ENCODE measurements at places on chromosomes 6 and 20.

GRCh38 chr6:872570-873125, 179.7 kb upstream of the EXOC2 start:
- DNase-seq, result no peak

GRCh38 chr6:33425668-33426577, 6.1 kb downstream of the SYNGAP1 start:
- peak; percentile 68 for DNase-seq

DNA sequence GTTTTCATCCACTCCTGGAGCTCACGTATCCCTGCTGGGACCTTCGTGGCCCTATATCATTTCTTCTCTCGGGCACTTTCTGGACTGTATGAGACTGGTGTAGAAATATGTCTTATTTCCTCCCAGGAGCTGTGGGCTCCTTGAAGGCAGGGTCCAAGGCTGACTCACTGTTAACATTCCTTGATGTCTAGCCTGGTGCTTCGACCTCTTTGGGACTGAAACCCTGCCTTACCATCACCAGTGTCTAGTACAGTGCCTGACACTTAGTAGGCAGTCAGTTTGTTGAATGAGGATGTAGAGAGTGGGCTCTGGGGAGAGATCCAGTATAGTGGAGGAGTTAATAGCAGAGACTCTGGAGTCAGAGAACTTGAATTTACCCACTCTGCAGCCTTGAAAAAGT, 23.6 kb downstream of the POFUT1 start:
- DNase-seq, result no peak

DNA sequence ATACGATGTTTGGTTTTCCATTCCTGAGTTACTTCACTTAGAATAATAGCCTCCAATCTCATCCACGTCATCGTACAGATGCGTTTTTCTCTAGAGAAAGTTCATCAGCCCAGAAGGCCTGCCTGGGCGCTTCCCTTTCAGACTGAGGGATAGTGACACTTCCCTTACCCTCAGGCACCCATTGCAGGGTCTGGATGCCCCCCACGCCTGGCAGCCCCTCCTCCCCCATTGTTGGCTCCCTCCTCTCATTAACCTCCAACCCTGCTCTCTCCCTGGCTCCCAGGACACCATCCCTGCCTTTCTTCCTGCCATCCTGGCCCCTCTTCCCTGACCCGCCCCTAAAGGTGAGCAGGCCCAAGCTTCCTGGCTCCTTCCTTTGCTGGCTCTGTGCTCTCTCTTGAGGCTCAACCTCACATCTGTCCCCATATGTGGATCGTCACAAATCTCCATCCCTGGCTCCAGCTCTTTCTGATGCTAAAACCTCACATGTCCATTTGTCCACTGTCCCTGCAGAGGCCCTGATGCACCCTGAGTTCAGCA, 145.2 kb downstream of the SYCP2 start:
- DNase-seq, result no peak

- no peak for DNase-seq
Observed at GRCh38 chr6:149093643-149094042, 223.9 kb upstream of the TAB2 start.

DNA sequence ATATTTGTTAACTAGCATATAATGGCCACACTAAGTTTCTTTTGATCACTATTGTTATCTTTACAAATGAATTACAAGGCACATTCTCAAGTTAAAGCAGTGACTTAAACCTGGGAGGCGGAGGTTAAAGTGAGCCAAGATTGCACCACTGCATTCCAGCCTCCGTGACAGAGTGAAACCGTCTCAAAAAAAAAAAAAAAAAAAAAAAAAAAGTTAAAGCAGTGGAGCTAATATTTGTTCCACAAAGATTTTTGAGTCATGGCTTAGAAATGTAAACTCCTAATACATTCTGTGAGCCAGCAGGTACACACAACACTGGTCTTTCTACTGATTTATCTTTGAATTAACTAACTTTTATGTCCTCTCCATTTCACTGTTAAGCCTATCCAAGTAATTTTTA, 221.7 kb upstream of the HTR1E start:
- no peak for DNase-seq

- no peak for DNase-seq
Observed at GRCh38 chr20:38628580-38629470, 27.2 kb downstream of the ARHGAP40 start.

- DNase-seq, result no peak
Observed at GRCh38 chr6:43943781-43944250, 173.8 kb downstream of the VEGFA start.
